Endothelial cell of umbilical vein (primary cell): ENCODE measurements at places on chromosomes 7 and 10. TPM values are rescaled to one million over a fixed set of nuclear protein-coding genes. Genes with fewer than 3 reads are reported as not detected.

GRCh38 chr10:114295393-114295792 lies 56.3 kb downstream of the VWA2 start:
- H3K27ac ChIP-seq = no peak overlapping the region
- H3K4me1 ChIP-seq = no peaks in the 10 kb centered on the region
- H3K27me3 ChIP-seq = peaks cover 2% of the 10 kb centered on the region
- peak; percentile 17 for DNase-seq

- H3K4me1 ChIP-seq = no peaks in the 10 kb centered on the region
- no peaks in the 10 kb centered on the region for H3K36me3 ChIP-seq
- no peak for DNase-seq
- H3K27me3 ChIP-seq = no peaks in the 10 kb centered on the region
- H3K4me3 ChIP-seq = no peak overlapping the region
These were observed 161.2 kb downstream of the ZNF33B start for GRCh38 chr10:42477170-42477569.

DNA sequence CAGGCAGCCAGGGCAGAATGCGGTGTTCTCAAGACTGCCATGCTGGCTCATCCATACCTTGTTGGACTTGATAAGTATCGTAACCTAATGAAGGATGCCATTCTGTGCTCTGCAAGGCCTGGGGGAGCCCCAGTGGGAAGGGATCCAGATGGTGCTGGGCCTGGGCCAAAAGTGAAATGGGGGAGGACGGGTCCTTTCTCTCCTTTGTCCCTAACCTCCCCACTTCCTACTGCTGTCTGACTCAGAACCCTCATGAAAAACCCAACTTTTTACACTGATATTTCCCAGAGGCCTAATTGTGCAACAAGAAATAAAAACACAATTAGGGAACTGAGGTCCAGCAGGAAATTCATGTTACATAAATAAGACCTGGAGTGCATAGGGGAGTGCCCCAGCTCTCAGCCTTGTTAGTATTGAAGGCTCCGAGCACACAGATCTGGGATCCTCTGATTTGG lies 193.7 kb upstream of the SVIL start:
- peaks cover 13% of the 10 kb centered on the region for H3K4me1 ChIP-seq
- no peak overlapping the region for H3K27ac ChIP-seq
- DNase-seq = peak; percentile 69
- H3K4me3 ChIP-seq = no peak overlapping the region
- no peaks in the 10 kb centered on the region for H3K27me3 ChIP-seq

GJD4 gene
- not detected in 2 replicates for polyA plus RNA-seq

GRCh38 chr10:104559935-104560334 lies 81.2 kb upstream of the SORCS3 start:
- H3K27ac ChIP-seq = no peak overlapping the region
- no peaks in the 10 kb centered on the region for H3K36me3 ChIP-seq
- no peaks in the 10 kb centered on the region for H3K4me1 ChIP-seq
- H3K4me3 ChIP-seq = no peak overlapping the region
